Aorta (tissue), 5 donors: ENCODE measurements at places on chromosomes 4 and X. TPM values are rescaled to one million over a fixed set of nuclear protein-coding genes. Genes with fewer than 3 reads are reported as not detected.

GRCh38 chrX:54708404-54708803 is 89.7 kb downstream of the ITIH6 start:
- H3K27me3 ChIP-seq = no peaks in the 10 kb centered on the region
- no peak for DNase-seq
- H3K4me3 ChIP-seq = no peak overlapping the region
- H3K27ac ChIP-seq = no peak overlapping the region
- H3K4me1 ChIP-seq = no peaks in the 10 kb centered on the region

DNA sequence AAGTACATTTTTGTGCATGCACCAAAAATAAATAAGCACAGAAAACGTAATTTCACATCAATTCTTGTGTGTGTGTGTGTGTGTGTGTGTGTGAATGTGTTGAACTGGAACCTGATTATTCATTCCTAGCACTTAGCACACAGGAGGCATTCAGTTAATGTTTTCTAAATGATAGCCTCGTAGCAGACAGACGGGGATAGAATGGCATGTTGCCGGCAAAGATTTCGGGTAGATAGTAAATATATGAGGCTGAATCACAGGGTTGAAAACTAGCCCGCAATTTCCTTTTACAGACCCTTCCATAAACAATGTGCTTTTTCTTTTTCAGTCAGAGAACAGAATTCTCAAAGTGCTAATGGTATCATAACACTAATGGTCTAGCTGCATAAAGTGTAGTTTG is 13.5 kb downstream of the MAOB start:
- no peaks in the 10 kb centered on the region for H3K36me3 ChIP-seq
- no peaks in the 10 kb centered on the region for H3K4me1 ChIP-seq
- H3K27me3 ChIP-seq = no peaks in the 10 kb centered on the region
- H3K4me3 ChIP-seq = no peak overlapping the region
- H3K27ac ChIP-seq = no peak overlapping the region

DNA sequence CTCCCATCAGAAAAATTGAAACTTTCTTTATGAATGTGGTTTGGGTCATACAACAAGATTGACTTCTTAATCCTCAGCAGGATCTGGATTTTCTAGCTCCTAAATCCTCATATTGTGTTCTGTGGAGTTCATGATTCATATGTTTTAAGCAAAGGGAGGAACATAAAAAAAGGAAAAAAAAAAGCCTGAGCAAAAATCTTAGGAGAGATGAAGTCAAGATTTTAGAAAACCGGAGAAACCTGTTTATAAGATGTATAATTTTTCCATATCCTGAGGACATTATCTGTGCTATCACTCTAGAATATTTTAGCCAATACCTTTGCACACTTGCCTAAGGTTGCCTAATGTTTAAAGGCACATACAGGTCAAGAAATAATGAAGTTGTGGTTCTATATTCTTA is 7.0 kb upstream of the EREG start:
- no peak for DNase-seq
- H3K36me3 ChIP-seq = no peaks in the 10 kb centered on the region
- H3K4me1 ChIP-seq = no peaks in the 10 kb centered on the region
- H3K4me3 ChIP-seq = no peak overlapping the region
- no peak overlapping the region for H3K27ac ChIP-seq

DNA sequence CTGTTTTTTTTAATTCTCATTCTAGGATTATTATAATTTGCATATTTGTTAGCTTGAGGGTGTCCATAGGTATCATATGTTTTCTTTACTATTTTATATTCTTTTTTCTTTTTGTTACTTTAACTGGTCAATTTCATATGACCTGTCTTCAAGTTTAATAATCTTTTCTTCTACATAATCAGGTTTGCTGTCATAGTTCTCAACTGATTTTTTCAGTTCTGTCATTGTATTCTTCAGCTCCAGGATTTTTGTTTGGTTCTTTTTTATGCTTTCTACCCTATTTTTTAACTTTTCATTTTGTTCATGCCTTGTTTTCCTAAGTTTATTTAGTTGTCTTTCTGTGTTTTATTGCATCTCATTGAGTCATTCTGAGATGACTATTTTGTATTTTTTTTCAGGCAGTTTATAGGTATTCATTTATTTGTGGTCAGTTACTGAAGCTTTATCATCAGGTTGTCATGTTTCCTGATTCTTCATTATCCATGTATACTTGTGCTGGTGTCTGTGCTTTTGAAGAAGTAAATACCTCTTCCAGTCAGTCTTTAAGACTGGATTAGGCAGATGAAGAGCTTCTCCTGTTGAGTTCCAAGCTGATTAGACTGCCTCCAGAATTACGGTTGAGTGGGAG is 220.3 kb upstream of the VEGFC start:
- no peak for DNase-seq
- no peak overlapping the region for H3K4me3 ChIP-seq
- H3K27ac ChIP-seq = no peak overlapping the region
- no peaks in the 10 kb centered on the region for H3K36me3 ChIP-seq
- no peaks in the 10 kb centered on the region for H3K4me1 ChIP-seq

GRCh38 chr4:69026974-69027373 is 69.3 kb upstream of the UGT2B7 start:
- no peaks in the 10 kb centered on the region for H3K27me3 ChIP-seq
- no peak for DNase-seq
- no peak overlapping the region for H3K27ac ChIP-seq

DNA sequence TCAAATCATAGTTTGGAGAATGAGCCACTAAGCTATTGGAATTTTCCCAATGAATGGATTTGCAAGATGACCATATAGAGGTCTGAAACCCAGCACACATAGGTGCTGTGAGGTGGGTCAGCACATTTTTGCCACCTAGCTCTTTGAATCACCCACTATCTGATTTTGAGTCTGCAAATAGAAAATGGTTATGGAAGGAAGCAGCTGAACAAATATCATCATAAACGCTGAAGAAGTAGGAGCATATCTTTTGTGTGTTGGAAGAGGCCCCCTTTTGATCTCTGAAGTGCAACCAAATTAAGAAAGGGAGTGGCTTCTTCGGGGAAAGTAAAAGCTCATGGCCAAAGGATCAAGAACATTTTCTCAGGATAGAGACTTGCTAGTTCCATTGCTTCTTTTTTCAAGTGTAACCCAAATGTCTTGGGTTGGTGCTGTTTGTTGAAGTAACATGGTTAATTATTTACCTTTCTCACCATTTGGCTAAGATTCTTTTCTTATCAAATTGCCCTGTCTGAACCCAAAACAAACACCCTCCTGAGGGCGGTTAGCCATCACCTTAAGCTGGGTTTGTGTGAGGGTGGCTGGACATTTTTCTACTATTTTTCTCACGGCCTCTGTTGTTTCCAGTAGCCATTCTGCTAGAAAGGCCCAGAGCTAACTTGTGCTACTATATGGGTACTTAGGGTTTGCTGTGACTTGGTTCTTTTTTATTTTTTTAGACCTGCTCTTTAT is 18.4 kb upstream of the SORBS2 start:
- no peak overlapping the region for H3K27ac ChIP-seq
- no peak for DNase-seq
- H3K4me1 ChIP-seq = no peaks in the 10 kb centered on the region

GRCh38 chrX:86014421-86014820 is 32.9 kb downstream of the CHM start:
- H3K27ac ChIP-seq = no peak overlapping the region
- H3K4me1 ChIP-seq = no peaks in the 10 kb centered on the region
- no peak for DNase-seq
- no peak overlapping the region for H3K4me3 ChIP-seq
- no peaks in the 10 kb centered on the region for H3K36me3 ChIP-seq

GRCh38 chr4:101282076-101282844 is 65.1 kb downstream of the PPP3CA start:
- H3K4me3 ChIP-seq = no peak overlapping the region
- peaks cover 3% of the 10 kb centered on the region for H3K4me1 ChIP-seq
- no peak overlapping the region for H3K27ac ChIP-seq
- H3K36me3 ChIP-seq = no peaks in the 10 kb centered on the region
- DNase-seq = no peak
- H3K27me3 ChIP-seq = no peaks in the 10 kb centered on the region

GRCh38 chr4:2812612-2813354 is 19.9 kb downstream of the SH3BP2 start:
- no peaks in the 10 kb centered on the region for H3K36me3 ChIP-seq
- H3K4me1 ChIP-seq = no peaks in the 10 kb centered on the region
- no peak overlapping the region for H3K4me3 ChIP-seq
- no peak overlapping the region for H3K27ac ChIP-seq
- H3K27me3 ChIP-seq = no peaks in the 10 kb centered on the region

GRCh38 chrX:42096265-42096920 is 173.0 kb upstream of the CASK start:
- no peak overlapping the region for H3K27ac ChIP-seq
- no peaks in the 10 kb centered on the region for H3K4me1 ChIP-seq
- no peaks in the 10 kb centered on the region for H3K36me3 ChIP-seq

- no peaks in the 10 kb centered on the region for H3K27me3 ChIP-seq
- H3K27ac ChIP-seq = no peak overlapping the region
- H3K36me3 ChIP-seq = no peaks in the 10 kb centered on the region
Observed at GRCh38 chr4:177802661-177803060, 360.4 kb upstream of the AGA start.

DNA sequence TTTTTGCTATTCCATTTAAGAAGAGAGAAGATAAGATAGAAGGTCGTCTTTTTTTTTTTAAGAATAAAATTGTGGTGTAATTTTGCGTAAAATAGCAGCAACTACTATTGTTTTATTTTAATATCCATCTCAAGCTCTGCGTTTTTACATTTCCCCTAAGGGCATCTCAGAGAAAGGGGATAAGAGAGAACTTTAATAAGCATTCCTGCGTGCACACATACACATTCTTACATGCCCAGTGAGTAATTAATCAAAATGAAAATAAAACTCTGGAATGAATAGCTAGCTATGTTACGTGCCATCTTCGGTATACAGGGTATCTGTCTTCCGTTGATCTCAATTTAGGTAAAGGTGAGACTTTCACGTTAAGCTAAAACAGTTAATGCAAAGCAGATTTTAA is 200.3 kb upstream of the TENM3 start:
- no peak for DNase-seq
- H3K27me3 ChIP-seq = no peaks in the 10 kb centered on the region
- no peaks in the 10 kb centered on the region for H3K4me1 ChIP-seq
- H3K36me3 ChIP-seq = no peaks in the 10 kb centered on the region
- no peak overlapping the region for H3K4me3 ChIP-seq

DNA sequence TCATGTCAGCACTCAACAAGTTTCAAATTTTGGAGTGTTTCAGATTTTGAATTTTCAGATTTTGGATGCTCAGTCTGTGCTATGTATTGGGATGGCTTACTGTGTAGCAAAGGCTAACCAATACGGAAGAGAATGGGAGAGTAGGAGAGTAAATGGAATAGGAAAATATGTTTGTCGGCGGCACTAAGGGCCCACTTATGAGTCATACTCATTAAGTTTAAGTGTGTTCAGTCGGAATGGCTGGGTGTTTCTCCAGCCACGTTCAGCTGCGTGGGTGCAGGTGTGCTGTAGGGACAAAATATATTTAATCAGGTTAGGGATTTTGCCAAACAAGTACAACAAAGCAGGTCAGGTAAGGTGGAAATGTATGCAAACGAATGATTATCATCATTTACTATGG is 13.6 kb downstream of the FTHL17 start:
- H3K4me3 ChIP-seq = no peak overlapping the region
- no peaks in the 10 kb centered on the region for H3K36me3 ChIP-seq
- no peaks in the 10 kb centered on the region for H3K27me3 ChIP-seq
- H3K27ac ChIP-seq = no peak overlapping the region
- no peak for DNase-seq

DNA sequence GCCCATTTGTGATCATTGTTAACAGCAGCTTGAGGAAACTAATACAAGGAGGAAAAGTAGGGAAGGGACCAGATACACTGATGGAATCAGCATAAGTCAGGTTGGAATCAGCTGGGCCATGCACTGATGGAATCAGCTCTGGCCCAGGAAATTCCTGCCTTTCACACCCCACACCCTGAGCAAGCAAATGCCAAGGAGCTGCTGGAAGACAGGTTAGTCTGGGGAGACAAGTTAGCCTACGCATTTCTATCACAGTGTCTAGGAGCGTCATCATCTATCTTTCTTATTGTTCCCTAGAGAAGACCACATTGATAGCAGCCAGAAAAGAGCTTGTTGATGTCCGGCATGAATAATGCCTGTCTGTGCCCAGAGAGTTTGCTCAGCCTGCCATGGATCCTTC is 16.2 kb upstream of the CEP135 start:
- no peaks in the 10 kb centered on the region for H3K36me3 ChIP-seq
- H3K4me3 ChIP-seq = no peak overlapping the region

GRCh38 chr4:123073650-123074049 is 151.3 kb upstream of the NUDT6 start:
- no peaks in the 10 kb centered on the region for H3K36me3 ChIP-seq
- no peak overlapping the region for H3K27ac ChIP-seq
- H3K4me3 ChIP-seq = no peak overlapping the region
- H3K27me3 ChIP-seq = no peaks in the 10 kb centered on the region
- no peak for DNase-seq

- no peaks in the 10 kb centered on the region for H3K36me3 ChIP-seq
- no peaks in the 10 kb centered on the region for H3K27me3 ChIP-seq
- no peak overlapping the region for H3K4me3 ChIP-seq
- H3K27ac ChIP-seq = no peak overlapping the region
- H3K4me1 ChIP-seq = peaks cover 2% of the 10 kb centered on the region
Observed at GRCh38 chr4:48033825-48034413, 17.3 kb downstream of the NIPAL1 start.

GRCh38 chr4:19224820-19225219 is 1026.9 kb upstream of the SLIT2 start:
- H3K36me3 ChIP-seq = no peaks in the 10 kb centered on the region
- H3K27me3 ChIP-seq = no peaks in the 10 kb centered on the region
- DNase-seq = no peak
- H3K4me3 ChIP-seq = no peak overlapping the region
- no peaks in the 10 kb centered on the region for H3K4me1 ChIP-seq

- peaks cover 5% of the 10 kb centered on the region for H3K4me1 ChIP-seq
- peak overlapping the region; percentile 52 for H3K27ac ChIP-seq
- DNase-seq = no peak
- H3K4me3 ChIP-seq = no peak overlapping the region
- no peaks in the 10 kb centered on the region for H3K36me3 ChIP-seq
- no peaks in the 10 kb centered on the region for H3K27me3 ChIP-seq
Observed at GRCh38 chr4:38669208-38669607, 5.2 kb downstream of the KLF3 start.

- H3K4me3 ChIP-seq = no peak overlapping the region
- no peaks in the 10 kb centered on the region for H3K27me3 ChIP-seq
- no peaks in the 10 kb centered on the region for H3K4me1 ChIP-seq
- H3K36me3 ChIP-seq = peaks cover 2% of the 10 kb centered on the region
- no peak for DNase-seq
- no peak overlapping the region for H3K27ac ChIP-seq
Observed at GRCh38 chr4:109816894-109817293, 1.3 kb downstream of the GAR1 start.

CXCL11 gene
- total RNA-seq = 0.45 TPM

STAG2 gene
- total RNA-seq = 78.7 TPM

PPP2R2C gene
- total RNA-seq = 1.3 TPM

DNAAF6 gene
- not detected for total RNA-seq

FGF13 gene
- total RNA-seq = 18.3 TPM

KLB gene
- total RNA-seq = not detected

DHRSX gene
- total RNA-seq = 21.8 TPM

RBMXL3 gene
- not detected for total RNA-seq
